ENCODE measurements at places on chromosomes 2 and 18.

DNA sequence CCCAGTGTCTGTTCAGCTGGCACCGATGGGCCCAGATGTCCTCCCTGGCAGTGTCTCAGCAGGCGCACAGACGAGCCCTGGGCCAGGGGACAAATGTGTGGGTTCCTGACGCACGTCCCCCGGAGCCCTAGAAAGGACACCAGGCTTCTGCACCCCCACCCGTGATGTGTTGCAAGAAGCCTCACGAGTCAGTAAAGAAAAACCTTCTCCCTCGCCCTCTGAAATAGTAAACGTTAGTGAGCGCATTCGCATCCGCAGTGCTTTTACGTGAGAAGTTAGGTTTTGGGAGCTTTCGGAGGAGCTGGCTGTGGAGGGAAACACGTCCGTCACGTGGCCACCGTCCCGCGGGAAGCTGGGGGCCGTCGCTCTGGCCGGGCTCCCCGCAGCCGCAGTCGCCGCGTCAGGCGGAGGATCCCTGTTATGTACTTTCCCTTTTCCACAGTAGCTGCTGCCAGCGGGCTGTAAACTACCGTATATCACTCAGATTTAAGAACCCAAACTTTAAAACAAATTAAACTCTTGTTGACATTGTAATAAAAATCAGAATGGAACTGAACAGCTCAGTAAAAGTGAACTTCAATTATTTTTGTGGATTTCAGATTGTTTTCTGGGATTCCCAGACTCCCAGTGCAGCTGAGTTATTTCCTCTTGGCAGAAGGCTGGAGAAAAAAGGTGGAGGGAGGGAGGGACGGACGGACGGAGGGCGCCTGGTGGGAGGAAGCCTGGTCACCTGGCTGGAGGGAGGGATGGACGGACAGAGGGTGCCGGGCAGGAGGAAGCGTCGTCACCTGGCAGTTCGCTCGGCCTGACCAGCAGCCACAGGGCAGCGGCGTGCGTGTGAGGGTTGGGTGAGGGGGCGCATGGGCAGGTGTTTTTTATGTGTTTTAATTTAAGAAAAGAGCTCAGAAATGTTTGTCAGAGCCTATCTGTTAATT lies 112.1 kb downstream of the NFATC1 start:
- no peak for DNase-seq

DNA sequence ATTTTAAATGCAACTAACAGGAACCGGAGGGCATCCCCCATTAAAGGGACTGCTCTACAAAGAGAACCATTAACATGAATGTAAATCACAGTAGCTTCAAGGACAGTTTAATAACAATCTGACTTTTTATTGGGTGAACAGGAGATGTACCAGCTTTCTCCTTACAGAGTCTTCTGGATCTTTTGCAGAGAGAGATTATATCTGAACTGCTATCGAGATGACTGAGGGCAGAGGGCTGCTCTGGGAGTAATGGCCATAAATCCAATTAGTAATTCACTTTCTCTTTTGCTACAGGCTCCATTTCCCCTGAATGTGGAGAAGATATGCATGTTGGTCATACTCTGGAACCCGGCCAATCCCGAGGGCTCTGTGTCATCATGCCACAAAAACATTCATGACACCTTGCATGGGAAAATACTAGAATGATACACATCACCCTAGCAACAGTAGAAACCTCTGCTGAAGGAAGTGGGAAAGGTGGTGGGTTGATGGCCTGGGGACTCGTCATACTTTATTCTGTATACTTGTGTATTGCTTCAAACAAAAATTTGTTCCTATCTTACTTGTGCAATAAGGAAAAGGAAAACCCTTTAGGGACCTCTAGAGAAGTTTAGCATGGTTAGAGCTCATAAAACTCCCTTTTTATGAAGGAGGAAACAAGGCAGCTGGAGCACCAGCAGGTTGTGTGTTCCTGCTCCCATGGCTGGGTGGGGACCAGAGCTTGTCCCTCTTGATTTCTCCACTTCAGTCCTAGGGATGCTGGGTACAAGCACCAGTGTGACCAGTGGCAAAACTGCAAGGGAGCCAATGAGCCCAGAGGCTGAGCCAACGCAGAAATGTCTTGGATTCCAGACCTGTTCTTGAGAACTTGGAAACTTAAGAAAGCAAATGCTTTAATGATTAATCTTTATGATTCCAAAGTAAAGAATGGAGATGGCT lies 26.0 kb downstream of the CTAGE1 start:
- DNase-seq = peak; percentile 82

- no peak for DNase-seq
These were observed 86.1 kb upstream of the SRD5A2 start for GRCh38 chr2:31666878-31667277.

GRCh38 chr2:96763511-96764252 lies 3.0 kb downstream of the CNNM4 start:
- DNase-seq = no peak

Data from BE2C (cell line).